ENCODE measurements at places on chromosomes 7 and 10.

DNA sequence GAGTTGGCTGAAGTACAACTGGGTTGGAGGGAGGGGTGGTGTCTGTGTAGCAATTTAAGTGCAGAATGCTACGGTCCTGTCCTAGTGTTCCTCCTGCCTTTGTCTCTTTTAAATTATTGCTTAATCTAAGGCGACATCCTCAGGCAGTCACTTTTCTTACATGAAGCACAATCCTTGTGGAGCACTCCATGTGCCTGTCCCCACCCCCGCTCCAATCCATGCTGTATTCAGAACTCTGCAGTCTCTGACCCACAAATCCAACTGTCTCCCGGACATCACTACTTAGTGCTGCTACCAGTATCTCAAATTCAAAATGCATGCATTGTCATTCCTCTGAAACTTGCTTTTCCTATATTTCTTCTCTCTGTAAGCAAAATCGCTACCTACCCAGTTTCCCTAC lies 91.4 kb upstream of the FAM133B start:
- no peak for DNase-seq

DNA sequence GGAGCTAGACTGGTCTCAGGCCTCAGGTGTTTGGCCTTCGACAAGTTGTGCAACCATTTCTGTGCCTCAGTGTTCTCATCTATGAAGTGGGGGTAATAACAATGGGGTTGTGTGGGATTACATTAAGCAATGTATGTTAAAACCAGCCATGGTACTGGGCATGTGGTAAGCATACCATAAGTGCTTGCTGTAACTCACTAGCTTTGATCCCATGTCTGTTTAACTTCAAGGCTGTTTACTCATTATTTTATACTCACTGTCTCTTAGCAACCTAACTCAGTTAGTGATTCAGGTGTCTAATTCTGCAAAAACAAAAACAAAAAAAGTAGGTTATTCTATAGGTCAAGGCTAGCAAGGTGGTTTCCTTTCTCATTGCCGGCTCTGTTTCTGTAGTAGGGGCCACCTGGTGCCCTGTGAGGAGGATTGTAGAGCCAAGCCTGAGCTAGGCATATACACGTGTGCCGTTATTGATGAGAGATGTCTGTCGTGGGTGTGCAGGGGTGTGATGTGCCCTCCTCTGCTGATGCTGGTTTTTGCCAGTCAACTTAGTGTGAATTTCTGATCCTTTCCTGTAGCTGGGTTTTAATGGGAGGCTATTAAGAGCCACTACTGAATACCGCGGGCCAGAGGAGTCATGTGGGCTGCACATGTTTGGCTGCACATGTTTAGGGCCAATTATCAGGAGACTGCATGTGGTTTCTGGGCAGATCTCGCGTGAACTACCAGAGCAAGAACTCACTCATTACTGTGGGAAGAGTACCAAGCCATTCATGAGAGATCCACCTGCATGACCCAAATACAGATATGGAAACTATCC lies 56.2 kb downstream of the EEPD1 start:
- no peak for DNase-seq

GRCh38 chr7:156236936-156237599 lies 403.5 kb upstream of the RNF32 start:
- DNase-seq: no peak

GRCh38 chr7:20122073-20122472 lies 95.1 kb downstream of the MACC1 start:
- no peak for DNase-seq

GRCh38 chr7:127943541-127944521 lies 87.4 kb downstream of the LRRC4 start:
- DNase-seq: no peak

GRCh38 chr10:11604865-11605650 lies 6.4 kb downstream of the USP6NL start:
- no peak for DNase-seq

GRCh38 chr7:97623333-97623732 lies 108.6 kb upstream of the TAC1 start:
- DNase-seq: no peak

- no peak for DNase-seq
Measured at GRCh38 chr7:55488216-55488615, 84.1 kb downstream of the VOPP1 start.

- DNase-seq: no peak
Measured at GRCh38 chr7:77859343-77859742, 60.8 kb downstream of the PHTF2 start.

GRCh38 chr7:148905093-148905666 lies 21.1 kb upstream of the EZH2 start:
- no peak for DNase-seq

- no peak for DNase-seq
Measured at GRCh38 chr10:104683567-104683966, 42.5 kb downstream of the SORCS3 start.

DNA sequence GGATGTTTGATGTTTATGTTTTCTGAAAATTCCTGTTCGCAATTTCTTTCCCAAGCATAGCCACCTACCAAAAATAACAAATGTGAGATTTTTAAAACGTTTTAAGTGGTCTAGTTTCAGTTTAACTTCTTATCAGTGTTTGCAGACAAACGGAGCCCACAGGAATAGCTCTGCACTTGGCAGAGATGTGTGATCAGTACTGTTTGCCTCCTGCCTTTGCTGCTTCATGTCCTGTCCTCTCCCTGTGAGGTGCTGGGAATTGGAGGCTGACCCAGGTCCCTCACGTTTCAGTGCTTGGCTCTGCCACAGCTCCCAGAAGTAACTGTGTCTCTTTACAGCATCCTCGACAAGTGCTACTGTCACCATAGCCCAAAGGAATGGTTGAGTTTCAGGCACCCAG lies 1.2 kb downstream of the UCN3 start:
- DNase-seq: no peak

- no peak for DNase-seq
Measured at GRCh38 chr10:119346095-119346832, 138.9 kb downstream of the GRK5 start.
